ENCODE measurements at places on chromosomes 2 and 18.

DNA sequence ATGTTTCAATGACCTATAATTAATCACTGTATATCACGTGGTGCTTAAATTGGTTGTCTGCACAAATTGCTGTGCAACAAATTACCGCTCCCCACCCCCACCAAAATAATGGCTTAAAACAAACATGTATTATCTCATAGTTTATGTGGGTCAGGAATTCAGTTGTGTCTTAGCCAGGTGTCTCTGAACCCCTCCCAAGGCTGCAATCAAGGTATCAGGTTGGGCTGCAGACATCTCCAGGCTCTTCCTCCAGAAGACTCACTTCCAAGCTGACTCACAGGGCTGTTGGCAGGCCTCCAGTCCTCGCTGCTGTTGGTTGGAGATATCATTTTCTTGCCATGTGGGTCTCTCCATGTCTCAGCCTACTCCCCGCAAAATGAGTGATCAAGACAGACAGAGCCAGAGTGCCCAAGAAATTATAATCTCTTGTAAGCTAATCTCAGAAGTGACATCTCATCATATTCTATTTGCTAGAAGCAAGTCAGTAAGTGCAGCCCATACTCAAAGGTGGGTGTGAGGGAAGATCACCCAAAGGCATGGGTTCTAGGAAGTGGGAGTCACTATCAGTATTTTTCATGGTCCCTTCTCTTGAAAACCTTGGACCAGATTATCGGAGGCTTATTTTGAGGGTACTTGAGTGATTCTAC is 38.4 kb downstream of the SPC25 start:
- DNase-seq = peak; percentile 63

GRCh38 chr2:200752332-200752731 is 59.4 kb upstream of the BZW1 start:
- DNase-seq = no peak

- no peak for DNase-seq
Observed at GRCh38 chr2:9327873-9328352, 95.4 kb downstream of the ITGB1BP1 start.

- peak; percentile 88 for DNase-seq
Observed at GRCh38 chr2:9378433-9379390, 44.6 kb downstream of the ITGB1BP1 start.

DNA sequence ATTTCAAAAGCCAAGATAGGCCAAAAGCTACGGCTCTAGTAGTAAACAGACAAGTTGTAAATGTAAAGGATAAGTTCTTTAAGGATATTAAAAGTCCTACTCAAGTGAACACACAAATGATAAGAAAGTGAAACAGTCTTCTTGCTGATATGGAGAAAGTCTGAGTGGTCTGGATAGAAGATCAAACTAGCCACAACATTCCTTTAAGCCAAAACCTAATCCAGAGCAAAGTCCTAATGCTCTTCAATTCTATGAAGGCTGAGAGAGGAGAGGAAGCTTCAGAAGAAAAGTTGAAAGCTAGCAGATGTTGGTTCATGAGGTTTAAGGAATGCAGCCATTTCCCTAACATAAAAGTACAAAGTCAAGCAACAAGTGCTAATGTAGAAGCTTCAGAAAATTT is 111.7 kb upstream of the ZEB2 start:
- DNase-seq = no peak

DNA sequence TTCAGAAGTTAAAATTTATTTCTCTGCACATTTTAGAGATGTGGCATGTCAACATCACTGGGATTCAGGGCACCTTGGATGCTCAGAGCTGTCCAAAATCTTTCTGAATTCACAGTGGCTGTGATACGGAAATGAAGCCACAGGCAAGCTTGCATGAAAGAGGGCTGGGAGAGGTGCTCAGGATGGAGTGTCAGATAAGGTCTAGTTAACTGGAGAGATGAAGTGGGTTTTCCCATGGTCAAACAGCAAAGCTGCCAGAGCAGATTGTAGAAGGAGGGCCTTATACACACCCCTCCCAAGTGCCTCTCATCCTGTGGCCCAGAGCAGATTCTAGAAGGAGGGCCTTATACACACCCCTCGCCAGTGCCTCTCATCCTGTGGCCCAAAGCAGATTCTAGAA is 286.8 kb upstream of the PXDN start:
- DNase-seq = no peak

- DNase-seq = no peak
Observed at GRCh38 chr2:106867196-106867953, 18.6 kb downstream of the ST6GAL2 start.

DNA sequence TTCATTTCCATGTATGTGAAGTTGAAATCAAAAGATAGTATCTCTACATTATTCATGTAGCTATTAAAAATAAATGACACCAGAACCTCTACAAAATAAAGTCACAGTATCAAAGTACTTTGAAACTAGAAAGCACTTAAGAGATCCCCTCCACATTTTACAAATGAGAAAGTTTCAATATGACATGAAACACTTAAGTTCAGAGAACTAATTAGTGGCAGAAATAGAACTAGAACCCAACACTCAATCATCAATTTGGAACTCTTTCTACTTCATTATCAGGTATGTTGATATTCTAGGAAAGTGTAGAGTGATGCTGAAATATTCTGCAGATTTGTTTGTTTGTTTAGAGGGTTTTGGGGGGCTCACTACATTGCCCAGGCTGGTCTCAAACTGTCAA is 145.6 kb downstream of the MEMO1 start:
- DNase-seq = no peak
